Endothelial cell (in vitro differentiated cells): ENCODE measurements at places on chromosomes 11 and 22. TPM values are rescaled to one million over a fixed set of nuclear protein-coding genes. Genes with fewer than 3 reads are reported as not detected.

DNA sequence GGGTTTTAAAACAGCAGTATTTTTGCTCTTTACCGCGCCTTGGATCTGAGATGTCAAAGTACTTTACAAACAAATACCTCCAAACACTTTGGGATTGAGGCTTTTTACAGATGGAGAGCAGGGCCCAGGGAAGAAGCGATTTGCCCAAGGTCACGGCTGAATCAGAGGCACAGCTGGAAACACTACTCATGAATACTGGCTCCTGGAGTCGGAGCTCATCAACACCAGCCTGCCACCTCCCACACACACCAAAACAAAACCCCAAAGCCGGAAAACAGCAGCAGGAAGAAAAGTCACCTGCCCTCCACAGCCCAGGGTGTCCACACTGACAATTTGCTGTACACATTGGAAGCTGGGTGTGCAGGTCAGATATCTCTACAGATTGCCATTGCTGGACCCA, 339.4 kb downstream of the CADM1 start:
- no peak for DNase-seq
- H3K27me3 ChIP-seq: peaks cover 4% of the 10 kb centered on the region
- peaks cover 7% of the 10 kb centered on the region for H3K4me1 ChIP-seq
- no peak overlapping the region for H3K27ac ChIP-seq
- H3K36me3 ChIP-seq: no peaks in the 10 kb centered on the region

DNA sequence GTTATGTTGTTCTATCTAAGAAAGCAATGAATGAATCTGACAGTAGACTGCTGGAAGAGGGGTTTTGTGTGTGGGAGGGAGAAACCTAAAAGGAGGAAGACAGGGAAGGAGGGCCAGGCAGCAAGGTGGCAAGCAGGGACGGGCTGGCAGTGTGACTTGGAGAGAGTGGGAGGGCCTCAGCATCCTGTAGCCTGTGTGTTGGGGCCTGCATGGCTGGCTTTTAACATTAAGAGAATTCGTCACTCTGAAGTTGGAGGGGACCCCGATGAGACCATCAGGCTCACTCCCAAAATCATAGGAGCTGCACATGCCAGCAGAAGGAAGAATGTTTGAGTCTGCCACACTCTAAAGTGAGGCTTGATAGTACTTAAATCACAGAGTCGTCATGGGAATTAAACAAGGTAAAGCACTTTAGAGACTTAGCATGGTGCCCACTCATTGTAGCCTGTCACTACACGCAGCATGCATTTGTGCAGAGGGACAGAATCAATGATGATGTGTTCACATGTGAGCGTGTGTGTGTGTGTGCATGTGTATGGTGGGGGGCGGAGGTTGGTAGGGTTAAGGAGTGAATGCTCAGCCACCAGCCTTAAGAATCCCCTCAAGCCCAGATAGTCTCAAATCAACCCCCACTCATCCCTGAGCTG, 199.5 kb downstream of the TENM4 start:
- H3K27me3 ChIP-seq: peaks cover 2% of the 10 kb centered on the region
- DNase-seq: no peak
- H3K4me3 ChIP-seq: no peak overlapping the region
- H3K4me1 ChIP-seq: peaks cover 5% of the 10 kb centered on the region
- H3K27ac ChIP-seq: no peak overlapping the region

GRCh38 chr22:50417411-50418210, 57.2 kb downstream of the SBF1 start:
- no peak overlapping the region for H3K4me3 ChIP-seq
- peaks cover 3% of the 10 kb centered on the region for H3K4me1 ChIP-seq
- H3K27me3 ChIP-seq: peaks cover 5% of the 10 kb centered on the region
- no peak for DNase-seq

GRCh38 chr11:64850979-64851567, 6.6 kb upstream of the CDC42BPG start:
- peaks cover 3% of the 10 kb centered on the region for H3K4me1 ChIP-seq
- peaks cover 8% of the 10 kb centered on the region for H3K36me3 ChIP-seq
- H3K27ac ChIP-seq: no peak overlapping the region

MPZL3 gene
- total RNA-seq: 10.7 TPM
